ENCODE measurements at places on chromosomes 6 and 20. TPM values are rescaled to one million over a fixed set of nuclear protein-coding genes. Genes with fewer than 3 reads are reported as not detected.

Gene PPP1R14C
- 0.10 TPM for total RNA-seq

Gene PHACTR3
- not detected for total RNA-seq

Gene WFDC5
- 0.73 TPM for total RNA-seq

Gene NKX2-2
- not detected for total RNA-seq

DNA sequence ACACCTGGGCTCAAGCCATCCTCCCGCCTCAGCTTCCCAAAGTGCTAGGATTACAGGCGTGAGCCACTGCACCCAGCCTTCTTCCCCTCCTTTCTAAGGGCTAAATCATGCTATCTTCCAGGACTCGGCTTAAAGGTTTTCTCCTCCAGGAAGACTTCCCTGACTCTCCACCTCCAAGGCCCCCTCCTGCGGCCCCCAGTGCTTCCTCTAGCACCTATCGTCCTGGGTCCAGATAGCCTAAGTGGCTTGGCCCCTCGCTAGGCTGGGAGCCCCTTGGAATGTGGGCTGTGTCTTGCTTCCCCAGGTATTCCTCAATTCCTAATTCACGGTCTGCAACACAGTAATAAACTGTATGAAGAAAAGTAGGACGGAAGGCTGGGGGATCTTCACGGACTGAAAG, 36.7 kb downstream of the PIM1 start:
- DNase-seq: no peak
- no peaks in the 10 kb centered on the region for H3K36me3 ChIP-seq
- peak overlapping the region; percentile 65 for H3K27ac ChIP-seq
- no peaks in the 10 kb centered on the region for H3K27me3 ChIP-seq
- H3K4me1 ChIP-seq: peaks cover 80% of the 10 kb centered on the region
- no peak overlapping the region for H3K4me3 ChIP-seq

- H3K27ac ChIP-seq: no peak overlapping the region
- peaks cover 16% of the 10 kb centered on the region for H3K27me3 ChIP-seq
- DNase-seq: no peak
- H3K4me1 ChIP-seq: no peaks in the 10 kb centered on the region
- H3K36me3 ChIP-seq: no peaks in the 10 kb centered on the region
Observed at GRCh38 chr20:31496761-31497295, 17.4 kb upstream of the HM13 start.

DNA sequence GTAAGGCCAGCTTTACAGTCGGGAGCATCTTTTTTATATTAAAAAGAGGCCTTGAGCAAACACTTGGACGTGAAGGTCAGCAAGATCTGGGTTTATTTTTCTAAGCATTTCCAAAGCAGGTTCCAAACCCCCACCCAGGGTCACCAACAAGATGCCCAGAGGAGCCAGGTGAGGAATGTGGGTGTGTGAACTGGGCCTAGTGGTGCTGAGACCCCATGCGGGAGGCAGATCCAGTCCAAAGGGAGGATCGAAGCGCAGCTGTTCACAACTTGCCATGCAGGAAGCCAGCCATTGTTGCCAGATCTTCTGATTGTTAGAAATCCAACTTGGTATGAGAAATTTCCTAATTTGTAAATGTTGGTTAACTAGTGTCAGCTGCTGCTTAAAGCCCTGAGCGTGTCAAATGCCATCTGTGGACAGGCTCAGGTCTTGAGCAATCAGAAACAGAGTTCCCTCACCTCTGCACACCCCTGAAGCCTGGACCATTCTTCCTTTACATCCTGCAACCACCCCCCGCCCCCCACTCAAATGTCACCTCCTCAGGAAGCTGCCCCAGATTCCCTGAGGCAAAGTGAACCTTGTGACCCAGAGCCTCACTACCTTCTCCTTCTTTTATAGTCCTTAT, 46.5 kb downstream of the NFATC2 start:
- peaks cover 73% of the 10 kb centered on the region for H3K36me3 ChIP-seq
- H3K4me3 ChIP-seq: no peak overlapping the region
- H3K4me1 ChIP-seq: peaks cover 91% of the 10 kb centered on the region
- H3K27me3 ChIP-seq: no peaks in the 10 kb centered on the region

- peak overlapping the region; percentile 48 for H3K27ac ChIP-seq
- no peaks in the 10 kb centered on the region for H3K27me3 ChIP-seq
- DNase-seq: no peak
- peaks cover 37% of the 10 kb centered on the region for H3K36me3 ChIP-seq
- peaks cover 51% of the 10 kb centered on the region for H3K4me1 ChIP-seq
- no peak overlapping the region for H3K4me3 ChIP-seq
Observed at GRCh38 chr6:158014505-158015187, 33.0 kb downstream of the SYNJ2 start.

DNA sequence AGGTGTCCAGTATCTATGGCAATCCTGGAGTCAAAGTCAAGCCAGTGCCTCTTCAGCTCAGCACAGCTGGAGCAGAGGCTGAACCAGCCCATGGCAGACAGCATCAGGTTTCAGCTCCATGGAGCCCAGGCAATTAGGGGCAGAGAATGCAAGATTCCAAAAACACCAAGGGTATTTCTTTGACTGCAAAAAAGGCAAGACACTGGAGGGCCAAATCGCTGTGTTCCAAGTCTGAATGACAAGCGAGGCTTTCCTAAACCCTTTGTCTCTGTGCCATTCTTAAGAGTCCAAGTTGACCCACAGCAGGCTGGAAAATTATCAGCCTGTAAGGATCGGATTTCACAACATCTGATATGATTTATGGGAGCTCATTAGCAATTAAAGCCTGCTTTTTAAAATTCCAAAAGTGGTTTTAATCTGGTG, 49.7 kb upstream of the TGM3 start:
- no peak for DNase-seq
- no peaks in the 10 kb centered on the region for H3K36me3 ChIP-seq
- no peaks in the 10 kb centered on the region for H3K4me1 ChIP-seq
- H3K4me3 ChIP-seq: no peak overlapping the region
- peaks cover 21% of the 10 kb centered on the region for H3K27me3 ChIP-seq

DNA sequence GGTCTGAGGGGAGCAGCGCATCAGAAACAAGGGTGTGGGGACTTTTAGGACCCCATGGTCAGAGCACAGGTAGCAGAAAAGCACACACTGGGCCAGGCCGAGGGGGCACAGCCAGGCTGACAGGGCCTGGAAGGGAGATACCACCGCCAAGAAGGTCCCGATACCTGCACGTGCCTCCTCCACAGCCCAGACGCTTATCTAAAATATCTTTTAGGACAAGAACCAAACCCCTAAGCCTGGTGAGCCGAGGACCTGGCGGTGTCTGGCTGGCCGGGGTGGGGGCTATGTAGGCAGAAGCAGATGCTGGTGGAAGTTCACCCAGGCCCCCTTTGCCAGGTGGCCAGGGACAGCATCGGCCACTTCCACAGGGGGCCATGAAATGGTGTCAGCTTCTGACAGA, 89.3 kb downstream of the CDC5L start:
- H3K4me1 ChIP-seq: peaks cover 4% of the 10 kb centered on the region
- H3K36me3 ChIP-seq: no peaks in the 10 kb centered on the region
- no peak for DNase-seq

- H3K36me3 ChIP-seq: no peaks in the 10 kb centered on the region
- H3K27me3 ChIP-seq: no peaks in the 10 kb centered on the region
- no peak overlapping the region for H3K27ac ChIP-seq
- DNase-seq: no peak
Observed at GRCh38 chr6:114281496-114281895, 61.3 kb downstream of the HS3ST5 start.

GRCh38 chr6:113755449-113756289, 101.5 kb upstream of the MARCKS start:
- no peaks in the 10 kb centered on the region for H3K27me3 ChIP-seq
- no peaks in the 10 kb centered on the region for H3K4me1 ChIP-seq

DNA sequence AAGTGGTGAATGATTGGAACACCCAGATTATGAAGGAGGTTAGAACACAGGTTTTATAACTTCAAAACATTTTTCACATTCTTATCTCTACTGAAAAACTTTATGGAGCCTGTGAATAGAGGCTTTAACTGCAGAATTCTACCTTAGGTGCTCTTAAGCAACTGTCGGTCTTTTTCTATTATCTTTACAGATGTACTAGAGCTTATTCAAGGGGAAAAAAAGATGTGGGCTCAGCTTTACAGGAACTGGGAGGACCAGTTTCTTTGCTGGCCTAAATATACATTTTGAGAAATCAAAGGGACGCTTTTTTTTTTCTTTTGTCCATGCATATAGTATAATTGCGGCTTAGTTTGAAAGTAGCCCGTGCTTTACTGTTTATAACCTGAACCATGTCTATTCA, 58.9 kb downstream of the UST start:
- H3K4me3 ChIP-seq: no peak overlapping the region
- DNase-seq: no peak
- H3K27ac ChIP-seq: no peak overlapping the region
- no peaks in the 10 kb centered on the region for H3K36me3 ChIP-seq
- no peaks in the 10 kb centered on the region for H3K4me1 ChIP-seq
